ENCODE measurements at places on chromosomes 11 and 22. TPM values are rescaled to one million over a fixed set of nuclear protein-coding genes. Genes with fewer than 3 reads are reported as not detected.

DDI1 gene
- not detected for total RNA-seq

DAGLA gene
- 3.3 TPM for total RNA-seq

KLHDC7B gene
- not detected for total RNA-seq

MB gene
- total RNA-seq: 7,153 TPM

- DNase-seq: peak; percentile 52
Observed at GRCh38 chr22:46052801-46053562, 76.0 kb upstream of the WNT7B start.

DNA sequence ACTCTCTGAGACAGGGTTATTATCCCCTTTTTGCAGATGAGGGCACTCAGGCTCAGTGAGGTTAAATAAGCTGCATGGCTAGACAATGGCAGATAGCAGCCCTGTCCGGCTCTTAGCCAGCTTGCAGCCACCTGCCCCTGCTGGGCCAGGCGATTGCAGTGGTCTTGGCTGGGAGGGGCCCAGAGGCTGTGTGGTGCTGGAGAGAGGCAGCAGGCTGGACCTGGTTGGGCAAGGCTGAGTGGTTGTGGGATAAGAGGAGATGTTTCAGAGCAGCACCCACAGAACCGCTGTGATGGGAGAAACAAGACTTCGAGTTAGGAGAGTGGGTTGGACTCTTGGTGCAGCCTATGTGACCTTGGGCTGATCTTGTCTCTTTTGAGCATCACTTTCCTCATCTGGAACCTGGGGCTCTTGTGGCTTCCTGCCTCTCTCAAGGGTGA lies 25.5 kb downstream of the PTPRJ start:
- no peak for DNase-seq

DNA sequence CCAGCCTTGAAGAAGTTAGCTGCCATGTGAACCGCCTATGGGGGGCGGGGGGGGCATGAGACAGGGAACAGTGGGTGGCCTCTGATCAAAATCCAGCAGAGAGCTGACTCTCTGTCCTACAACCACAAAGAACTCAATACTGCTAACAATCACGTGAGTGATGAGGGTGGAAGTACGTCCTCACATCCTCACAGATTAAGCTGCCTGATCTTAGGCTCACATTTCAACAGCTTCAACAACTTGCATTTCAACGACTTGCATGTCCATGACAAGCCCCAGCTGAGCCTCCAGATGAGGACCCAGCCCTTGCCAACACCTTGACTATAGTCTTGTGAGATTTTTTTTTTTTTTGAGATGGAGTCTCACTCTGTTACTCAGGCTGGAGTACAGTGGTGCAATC lies 51.6 kb downstream of the CLMP start:
- DNase-seq: no peak

- no peak for DNase-seq
Observed at GRCh38 chr11:122642971-122643370, 12.6 kb upstream of the UBASH3B start.

DNA sequence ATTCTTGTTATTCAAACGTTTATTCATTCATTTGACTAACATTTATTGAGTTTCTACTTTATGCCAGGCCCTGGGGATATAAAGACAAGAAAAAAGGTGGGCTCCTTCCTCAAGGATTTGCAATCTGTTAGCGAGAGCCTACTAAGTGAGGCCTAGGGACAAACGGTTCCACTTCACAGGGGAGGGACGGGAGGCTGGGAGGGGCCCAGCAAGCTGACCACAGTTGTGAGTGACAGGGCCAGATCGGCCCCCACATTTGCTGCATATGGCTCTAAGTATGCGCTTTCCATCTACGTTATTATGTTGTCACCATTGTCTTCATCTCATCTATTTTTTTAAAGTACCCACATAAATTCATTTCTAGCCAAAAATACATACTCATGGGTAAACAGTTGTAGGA lies 271.1 kb downstream of the BUD13 start:
- DNase-seq: no peak

- DNase-seq: no peak
Observed at GRCh38 chr11:118258410-118258809, 5.7 kb downstream of the MPZL2 start.

- no peak for DNase-seq
Observed at GRCh38 chr11:36431429-36432092, 78.5 kb downstream of the TRAF6 start.

DNA sequence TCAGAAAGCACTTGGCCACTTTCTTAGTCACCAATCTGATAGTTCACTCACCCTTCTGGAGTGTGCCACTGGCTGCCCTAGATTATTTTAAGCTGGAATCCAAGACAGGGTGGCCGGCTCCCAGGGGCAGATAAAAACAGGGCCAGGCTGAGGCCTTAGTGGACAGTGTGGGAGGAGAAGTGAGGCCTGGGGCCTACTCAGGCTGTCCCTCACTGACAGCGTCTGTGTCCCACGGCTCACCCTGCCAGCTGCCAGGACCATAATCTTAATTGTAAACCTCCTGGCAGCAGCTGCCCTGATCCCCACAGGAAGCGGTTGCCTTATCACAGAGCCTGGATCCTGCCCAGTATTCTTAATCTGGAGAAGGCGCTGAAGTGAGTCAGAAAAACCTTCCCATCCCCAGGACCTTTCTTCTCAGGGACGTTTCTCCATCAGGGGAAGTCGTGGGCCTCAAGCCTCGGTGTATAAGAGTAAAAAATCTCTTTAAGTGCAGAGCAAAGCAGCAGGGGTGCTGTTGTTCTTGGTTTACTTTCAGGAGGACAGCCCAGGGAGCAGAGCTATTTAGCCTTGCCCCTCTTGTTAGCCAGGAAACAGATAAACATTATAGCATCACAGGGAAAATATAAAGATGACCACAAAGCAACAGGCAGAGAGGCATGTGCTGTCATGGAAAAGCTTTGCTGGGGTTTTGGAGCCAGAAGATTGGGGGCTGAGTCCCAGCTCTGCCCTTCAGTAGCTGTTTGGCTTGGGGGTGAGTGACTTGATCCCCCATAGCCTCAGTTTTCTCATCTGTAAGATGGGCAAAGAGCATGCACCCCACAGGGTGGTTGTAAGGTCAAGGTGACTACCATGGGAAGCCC lies 39.6 kb downstream of the TSPAN18 start:
- no peak for DNase-seq

GRCh38 chr22:18059991-18060390 lies 17.8 kb upstream of the PEX26 start:
- DNase-seq: no peak
